ENCODE measurements at places on chromosomes 3 and 15.
A peak's percentile ranks its signal among the peaks of the same experiment; 100 is the strongest.

DNA sequence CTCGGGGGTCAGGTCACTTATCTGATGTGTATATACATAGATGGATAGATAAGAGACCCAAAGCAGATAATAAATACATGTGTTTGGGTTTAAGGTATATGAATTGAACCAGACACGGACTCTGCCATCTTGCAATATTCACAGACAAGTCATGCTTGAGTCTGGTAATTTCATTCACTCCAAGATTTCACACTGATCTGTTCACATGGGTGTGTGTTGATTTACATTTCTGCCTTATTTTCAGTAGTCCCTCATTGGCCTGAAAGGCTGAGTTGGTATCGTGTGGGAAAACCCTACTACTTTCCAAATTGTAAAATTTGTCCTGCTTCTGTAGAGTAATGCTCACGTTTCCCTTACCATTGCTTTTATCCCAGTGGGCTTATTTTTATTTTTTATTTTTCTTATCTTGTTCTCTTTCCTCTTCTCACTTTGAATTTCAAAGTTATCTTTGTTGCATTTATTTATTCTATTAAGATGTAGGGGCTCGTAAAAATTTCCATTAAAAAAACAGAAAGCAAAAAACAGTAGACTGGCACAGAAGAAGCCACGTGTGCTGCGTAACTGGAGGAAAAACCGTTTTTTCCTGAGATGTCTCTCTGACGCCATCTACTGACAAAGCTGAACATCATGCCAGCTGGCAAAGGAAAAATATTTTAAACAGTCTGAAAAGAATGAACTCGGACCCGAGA lies 10.8 kb upstream of the MFSD1 start:
- peak; percentile 52 for ATAC-seq

GRCh38 chr3:36695769-36696137 lies 68.6 kb downstream of the DCLK3 start:
- ATAC-seq, result no peak

- ATAC-seq, result no peak
Observed at GRCh38 chr3:104521606-104522336, 844.9 kb upstream of the ALCAM start.

GRCh38 chr3:39124876-39125840 lies 17.7 kb downstream of the TTC21A start:
- peak; percentile 74 for ATAC-seq

- ATAC-seq, result no peak
Observed at GRCh38 chr15:100103828-100104227, 237.9 kb downstream of the ADAMTS17 start.

- peak; percentile 85 for ATAC-seq
Observed at GRCh38 chr3:183122257-183122932, 23.1 kb upstream of the MCCC1 start.

DNA sequence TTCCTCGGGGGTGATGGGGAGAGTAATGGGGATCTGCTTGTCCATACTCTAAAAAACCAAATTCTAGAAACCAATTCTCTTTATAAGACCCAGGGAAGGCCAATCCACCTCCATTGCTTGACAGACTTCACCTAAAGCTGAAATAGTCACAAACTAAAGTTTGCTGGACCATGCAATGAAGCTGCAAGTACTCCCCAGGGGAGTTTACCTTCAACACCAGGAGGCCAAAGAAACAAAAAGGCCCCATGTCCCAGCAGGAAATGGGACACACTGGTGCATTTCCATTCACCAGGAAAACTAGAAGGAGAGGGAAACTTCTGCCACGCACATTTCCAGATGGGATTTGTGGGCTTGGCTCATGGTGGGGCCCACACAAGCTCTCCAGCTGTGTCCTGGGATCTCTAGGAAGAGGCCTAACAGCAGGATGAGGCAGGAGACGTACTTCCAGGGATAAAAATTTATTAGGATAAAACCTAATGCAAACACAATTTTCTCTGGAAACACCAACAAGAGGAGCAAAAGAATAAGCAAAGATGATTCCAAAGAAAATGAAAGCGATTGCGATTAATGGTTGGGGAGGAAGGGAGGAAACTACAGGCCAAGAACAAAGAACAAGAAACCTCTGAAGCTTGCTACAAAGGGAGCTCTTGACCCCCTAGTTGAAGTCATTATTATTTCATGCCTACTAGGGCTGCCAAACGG lies 238.0 kb upstream of the LRTM1 start:
- ATAC-seq, result no peak

DNA sequence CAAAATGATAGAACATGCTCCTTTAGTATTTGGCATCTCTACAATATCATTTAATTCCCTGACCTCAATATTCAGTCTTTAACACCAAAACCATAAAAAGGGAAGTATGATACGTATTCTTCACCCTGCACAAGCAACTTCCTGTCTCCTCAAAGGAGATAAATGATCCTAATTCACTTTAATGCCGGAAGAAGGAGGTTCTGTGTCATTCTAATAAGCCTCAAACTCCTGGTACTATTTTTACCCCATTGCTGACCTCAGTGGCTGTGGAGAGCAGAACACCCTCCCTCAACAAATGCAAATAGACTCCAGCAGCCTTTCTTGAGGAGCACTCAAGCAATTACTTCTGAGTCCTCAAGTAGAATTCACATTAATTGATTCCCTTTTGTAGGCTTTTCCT lies 173.3 kb downstream of the TMEM108 start:
- peak; percentile 89 for ATAC-seq

DNA sequence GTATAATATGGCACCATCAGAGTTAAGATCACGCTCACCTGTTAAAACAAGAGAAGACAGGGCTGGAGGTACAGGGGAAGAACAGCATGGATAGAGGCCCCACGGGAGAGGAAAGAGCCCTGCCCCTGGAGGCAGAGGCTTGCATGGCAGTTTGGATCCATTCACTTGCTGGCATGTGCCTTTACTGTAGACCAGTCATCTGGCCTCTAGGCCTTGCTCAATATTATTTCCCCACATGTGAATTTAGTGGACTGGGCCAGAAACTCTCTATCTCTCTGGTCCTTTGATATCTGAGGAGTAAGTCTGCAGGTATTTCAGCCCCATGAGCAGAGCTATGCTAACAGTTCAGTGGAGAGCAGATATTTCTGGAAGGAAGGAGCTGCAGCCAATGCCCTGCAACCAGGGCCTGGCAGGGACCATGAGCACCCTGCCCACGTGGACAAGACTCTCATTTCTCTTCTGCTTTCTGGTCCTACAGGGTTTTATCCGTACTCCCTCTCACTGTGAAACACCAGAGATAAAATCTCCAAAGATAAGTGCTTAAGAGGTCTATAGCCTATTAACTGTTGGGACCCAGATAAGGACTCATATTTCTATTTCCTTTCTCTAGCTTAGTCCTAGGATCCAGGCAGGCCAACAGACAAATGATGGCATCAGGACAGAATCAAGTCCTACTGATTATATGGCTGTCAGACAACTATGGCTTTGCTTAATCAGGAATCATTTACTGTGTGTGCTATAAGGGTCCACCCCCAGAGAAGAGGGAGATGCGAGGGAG lies 65.0 kb downstream of the CLDN11 start:
- peak; percentile 72 for ATAC-seq

DNA sequence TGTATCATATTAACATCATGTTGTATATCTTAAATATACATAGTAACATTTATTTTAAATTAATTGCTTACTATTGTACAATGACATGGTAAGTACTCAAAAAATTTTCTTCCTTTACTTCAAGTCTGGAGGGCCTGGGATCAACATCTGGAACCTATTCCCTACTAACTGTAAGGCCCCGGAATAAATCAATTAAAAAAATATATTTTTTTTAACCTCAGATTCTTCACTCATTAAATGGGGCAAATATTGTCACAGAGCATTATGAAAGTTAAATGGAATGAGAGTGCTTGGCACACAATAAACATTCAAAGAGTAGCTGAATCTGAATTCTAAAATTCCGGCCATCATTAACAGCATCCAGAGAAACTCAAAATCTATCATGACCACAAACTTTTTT lies 16.5 kb downstream of the GSK3B start:
- peak; percentile 47 for ATAC-seq

DNA sequence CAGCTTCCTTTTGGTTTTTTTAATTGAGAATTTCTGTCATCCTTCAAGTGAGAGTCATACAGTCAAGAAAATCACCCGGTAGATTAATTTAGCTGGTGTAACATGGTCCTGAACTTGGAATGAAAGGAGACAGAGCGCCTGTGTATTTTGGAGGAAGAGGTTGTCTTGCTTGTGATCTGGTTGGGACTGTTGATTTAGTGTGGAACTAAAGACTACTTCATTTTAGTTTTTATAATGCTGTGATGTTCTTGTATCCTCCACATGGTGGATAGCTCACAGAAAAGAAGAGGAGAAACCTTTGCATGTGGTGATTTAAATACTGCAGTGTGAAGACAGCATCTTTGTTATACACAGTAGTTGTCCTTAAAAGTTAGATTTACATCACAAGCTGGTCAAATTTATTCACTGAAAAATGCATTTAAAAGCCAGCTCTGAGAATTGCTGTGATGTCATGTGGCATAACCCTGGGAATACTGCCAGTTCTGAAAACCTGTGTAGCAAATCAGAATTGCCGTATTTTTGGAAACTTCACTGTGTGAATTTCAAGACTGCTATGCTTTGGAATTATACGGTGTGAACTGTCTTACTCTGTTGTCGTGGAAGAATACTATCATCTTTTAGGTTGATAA lies 268.5 kb downstream of the PTPRG start:
- peak; percentile 45 for ATAC-seq

GRCh38 chr3:4571690-4572334 lies 78.7 kb downstream of the ITPR1 start:
- peak; percentile 54 for ATAC-seq

- ATAC-seq, result no peak
Observed at GRCh38 chr3:128998561-128998960, 2.5 kb upstream of the EFCC1 start.

GRCh38 chr3:15452156-15452555 lies 24.8 kb downstream of the EAF1 start:
- no peak for ATAC-seq

DNA sequence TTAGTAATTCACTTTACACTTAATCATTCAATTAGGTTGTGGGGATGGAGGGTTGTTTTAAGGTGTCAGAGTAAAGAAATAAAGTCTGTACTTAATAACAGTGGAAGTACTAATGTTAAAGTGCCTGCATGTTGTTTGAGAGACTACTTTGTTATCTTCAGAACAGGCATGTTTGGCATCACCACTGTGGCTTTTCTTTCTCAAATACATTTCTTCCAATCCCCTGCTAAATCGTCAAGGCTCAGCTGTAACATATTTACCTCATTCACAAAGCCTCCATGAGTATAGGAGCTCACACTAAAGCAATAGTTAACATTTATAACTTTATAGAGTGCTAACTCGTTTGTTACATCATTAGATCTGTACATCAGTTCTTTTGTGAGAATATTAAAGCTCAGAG lies 2.6 kb downstream of the TIMMDC1 start:
- ATAC-seq, result no peak

GRCh38 chr15:78873793-78874765 lies 1.4 kb downstream of the MORF4L1 start:
- ATAC-seq, result peak; percentile 3

DNA sequence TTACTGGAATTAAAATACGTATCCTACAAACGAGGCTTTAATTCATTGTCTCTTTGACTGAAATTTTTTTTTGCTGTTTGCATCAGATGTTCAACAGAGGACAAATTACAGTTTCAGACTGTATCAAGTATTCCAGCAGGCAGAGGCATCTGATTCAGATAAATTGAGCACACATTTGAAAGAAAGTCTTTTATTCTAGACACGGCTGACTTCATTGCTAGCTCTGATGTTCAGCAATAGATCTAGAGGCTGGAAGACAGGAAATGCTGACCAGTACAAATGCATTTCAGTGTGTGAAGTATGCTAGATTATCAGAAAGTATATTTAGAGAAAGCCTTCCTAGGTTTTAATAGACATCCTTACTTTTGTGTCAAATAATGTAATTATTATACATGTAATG lies 472.2 kb downstream of the NLGN1 start:
- ATAC-seq, result no peak

DNA sequence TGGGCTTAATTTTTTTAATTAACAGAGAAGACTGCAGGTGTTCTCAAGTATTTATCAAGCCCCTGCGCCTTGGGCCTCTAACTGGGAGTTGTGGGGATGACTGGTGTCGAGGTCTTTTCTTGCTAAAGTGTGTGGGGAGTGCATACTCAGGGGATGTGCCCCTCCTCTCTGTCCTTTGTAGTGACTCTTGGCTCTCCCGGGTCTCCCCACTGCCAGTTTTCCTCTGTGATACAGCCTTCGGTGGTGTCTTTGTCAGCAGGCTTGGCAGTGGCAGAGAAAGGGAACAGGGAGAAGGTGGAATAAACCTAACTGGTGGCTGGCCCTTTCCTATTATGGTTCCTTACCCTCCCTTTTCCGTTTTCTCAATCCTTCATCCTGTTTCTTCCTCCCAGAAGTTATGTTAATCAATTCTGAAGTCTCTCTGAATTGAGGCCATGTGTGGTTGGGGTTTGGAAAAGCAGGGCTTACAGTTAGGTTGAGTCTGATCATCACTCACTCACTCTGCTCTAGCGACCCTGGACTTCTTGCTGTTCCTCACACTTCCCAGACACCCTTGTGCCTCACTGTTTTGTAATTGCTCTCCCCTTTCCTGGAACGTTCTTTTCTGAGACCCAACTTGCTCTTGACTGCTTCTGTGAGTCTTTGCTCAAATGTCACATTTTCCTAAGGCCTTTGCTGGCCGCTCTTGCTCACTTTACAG lies 158.1 kb downstream of the PTPRG start:
- ATAC-seq, result peak; percentile 74

- no peak for ATAC-seq
Observed at GRCh38 chr3:134034005-134034785, 4.5 kb upstream of the SLCO2A1 start.

- peak; percentile 70 for ATAC-seq
Observed at GRCh38 chr3:105752791-105753415, 115.9 kb downstream of the CBLB start.

- ATAC-seq, result no peak
Observed at GRCh38 chr3:48082580-48083184, 66.5 kb upstream of the MAP4 start.

All from SK-N-SH treated with all-trans-retinoic acid at 6 μM for 48 hours (cell line).